ENCODE measurements at places on chromosomes 4 and X.

DNA sequence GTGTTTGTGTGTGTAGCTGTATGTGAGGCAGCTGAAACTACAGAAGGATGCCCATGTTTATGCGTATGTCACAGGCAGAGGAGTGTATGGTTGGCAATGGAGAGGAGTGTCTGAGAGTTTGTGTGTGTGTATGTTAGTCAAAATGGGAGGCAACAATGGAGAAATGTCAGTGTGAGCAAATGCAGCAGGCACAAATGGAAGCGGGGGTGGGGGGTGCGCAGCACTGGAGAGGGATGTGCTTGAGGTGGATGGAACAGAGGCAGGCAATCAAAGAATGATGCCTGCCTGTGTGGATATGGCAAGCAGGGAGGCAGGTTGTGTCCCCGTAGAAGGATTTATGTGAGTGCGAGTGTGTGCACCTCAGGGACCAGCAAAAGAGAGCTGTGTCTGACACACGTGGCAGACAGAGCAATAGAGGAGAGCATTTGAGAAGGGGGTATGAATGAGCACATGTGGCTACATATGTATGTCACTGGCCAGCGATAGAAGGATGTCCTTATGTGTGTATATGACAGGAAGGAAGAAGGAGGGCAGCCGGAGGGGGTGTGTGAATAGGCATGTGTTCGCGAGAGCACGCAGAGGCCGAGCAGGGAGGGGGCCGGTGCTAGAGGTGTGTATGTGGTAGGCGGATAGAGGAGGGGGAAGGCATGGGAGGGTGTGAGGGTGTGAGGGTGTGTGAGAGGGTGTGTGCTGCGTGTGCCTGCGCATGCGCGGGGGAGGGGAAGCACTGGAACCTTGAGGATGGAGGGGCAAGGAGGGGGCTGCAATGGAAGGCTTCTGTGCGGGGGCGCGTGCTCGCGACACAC lies 1.1 kb downstream of the PJA1 start:
- no peak for DNase-seq

- no peak for DNase-seq
Measured at GRCh38 chr4:60879135-60879701, 320.9 kb upstream of the ADGRL3 start.

DNA sequence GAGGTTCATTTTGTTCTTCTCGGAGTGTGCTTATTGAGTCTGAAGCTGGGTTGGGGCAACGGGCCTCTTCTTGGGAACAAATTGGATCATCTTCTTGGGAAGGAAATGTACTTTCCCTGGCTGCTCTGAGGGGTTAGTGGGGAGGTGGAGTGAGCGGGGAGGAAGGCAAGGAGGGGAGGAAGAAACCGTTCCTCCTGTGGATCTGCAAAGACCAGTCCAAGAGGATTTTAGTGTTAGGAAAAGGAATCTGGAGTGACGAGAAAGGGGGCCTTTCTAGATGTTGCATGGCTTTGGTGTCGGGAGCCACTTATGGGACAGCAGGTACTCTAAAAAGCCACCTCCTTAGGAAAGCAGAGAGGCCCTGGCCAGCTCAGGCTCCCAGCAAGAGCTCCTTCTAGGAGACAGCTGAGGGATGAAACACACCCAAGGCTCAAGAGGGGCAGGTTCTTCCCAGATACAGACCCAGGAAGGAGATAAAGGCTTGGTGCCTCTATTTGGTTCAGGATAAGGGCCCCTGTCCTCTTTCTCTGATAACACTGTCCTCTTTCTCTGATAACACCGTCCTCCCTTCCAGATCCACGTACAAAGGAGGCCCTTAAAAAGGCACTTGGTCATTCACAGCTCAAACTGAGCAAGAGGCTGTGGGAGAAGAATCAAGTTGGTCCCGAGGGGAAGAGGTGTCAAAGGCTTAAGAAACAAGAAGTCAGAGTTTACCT lies 451 bp downstream of the SOD3 start:
- no peak for DNase-seq

- DNase-seq, result no peak
Measured at GRCh38 chr4:39658756-39659155, 20.1 kb upstream of the SMIM14 start.

- DNase-seq, result no peak
Measured at GRCh38 chrX:27599928-27600327, 9.8 kb downstream of the DCAF8L2 start.

- peak; percentile 19 for DNase-seq
Measured at GRCh38 chrX:105872941-105873340, 50.6 kb downstream of the NRK start.

DNA sequence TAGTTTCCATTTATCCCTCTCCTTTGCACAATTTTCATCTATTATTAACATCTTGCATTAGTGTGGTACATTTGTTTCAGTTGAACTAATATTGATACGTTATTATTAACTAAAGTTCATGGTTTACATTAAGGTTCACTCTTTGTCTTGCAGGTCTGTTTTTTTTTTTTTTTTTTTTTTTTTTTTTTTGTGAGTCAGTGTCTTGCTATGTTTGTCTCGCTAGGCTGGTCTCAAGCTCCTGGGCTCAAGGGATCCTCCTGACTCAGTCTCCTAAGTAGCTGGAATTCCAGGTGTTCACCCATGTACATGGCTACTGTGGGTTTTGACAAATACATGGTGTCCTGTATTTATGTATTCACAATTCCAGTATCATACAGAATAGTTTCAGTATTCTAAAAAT lies 6.8 kb downstream of the TBC1D19 start:
- no peak for DNase-seq

GRCh38 chr4:53122280-53123116 lies 243.4 kb downstream of the SCFD2 start:
- DNase-seq, result no peak

DNA sequence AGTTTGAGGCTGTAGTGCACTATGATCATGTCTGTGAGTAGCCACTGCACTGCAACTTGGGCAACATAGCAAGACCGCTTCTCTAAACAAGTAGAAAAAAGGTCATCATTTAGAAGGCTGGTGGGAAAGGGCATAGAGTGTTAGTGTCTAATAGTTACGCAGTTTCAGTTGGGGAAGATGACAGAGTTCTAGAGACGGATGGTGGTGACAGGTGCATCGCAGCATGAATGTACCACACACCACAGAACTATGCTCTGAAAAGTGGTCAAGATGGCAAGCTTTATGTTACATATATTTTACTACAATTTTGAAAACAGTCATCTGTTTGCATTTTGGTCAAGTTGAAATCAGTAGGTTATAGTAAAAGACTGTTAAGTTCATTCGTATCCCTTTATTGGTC lies 23.7 kb upstream of the CLDN34 start:
- no peak for DNase-seq

DNA sequence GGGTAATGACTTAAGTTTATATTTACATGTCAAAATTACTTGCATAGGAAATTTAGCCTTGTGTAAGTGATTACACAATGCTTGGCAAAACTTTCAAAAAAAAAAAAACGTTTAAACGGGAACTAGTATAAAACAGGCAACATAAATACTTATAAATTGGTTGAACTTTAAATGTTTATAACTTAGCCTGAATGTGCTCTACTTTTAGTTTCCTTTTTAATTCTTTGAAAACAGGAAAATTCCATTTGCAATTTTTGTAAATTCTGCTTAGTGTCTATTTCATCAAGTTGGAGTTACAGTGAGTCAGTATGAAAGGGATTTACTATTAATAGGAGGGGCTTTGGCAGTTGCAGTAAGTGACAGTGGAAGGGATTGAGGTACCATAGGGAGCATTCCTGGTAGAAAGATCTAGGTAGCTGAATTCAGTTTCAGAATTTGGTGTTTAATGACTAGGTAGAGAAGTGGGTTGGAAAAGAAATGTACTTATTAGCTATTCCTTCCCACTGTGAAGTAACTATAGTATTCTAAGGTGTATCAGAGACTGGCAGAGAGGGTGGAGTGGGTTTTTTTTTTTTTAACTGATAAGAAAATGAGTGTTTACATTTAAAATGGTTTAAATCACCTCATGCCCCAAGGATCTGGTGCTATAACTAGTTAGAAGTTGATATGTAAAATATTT lies 2.8 kb downstream of the STAG2 start:
- no peak for DNase-seq

DNA sequence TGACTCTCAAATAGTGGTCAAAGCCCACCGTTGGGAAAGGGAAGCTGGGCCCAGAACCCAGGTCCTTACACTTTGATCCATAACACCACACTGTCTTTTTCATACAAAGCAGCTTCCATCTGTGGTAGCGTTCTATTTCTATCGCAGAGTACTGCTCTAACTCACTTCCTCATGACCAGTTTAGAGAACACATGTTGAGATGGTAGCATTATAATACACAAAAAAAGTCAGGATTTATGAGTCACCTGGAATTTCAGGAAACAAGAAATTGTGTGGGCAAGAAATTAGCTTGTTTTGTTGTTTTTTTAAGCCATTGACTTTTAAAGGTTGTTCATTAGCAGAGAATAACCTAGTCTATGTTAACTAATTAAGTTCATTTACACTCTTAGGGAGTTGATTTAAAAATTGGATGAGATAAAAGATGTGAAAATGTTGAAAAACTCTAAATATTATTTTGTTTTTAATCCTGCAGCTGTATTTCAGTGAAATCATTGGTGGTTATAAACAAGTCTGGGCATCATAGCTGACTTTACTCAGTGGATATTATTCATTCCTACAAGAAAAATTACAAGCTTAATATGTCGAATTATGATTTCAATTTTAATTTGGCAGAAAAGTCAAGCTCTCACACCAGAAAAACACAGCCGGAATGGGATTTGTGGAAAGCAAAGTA lies 1011.1 kb upstream of the HS3ST1 start:
- DNase-seq, result no peak

DNA sequence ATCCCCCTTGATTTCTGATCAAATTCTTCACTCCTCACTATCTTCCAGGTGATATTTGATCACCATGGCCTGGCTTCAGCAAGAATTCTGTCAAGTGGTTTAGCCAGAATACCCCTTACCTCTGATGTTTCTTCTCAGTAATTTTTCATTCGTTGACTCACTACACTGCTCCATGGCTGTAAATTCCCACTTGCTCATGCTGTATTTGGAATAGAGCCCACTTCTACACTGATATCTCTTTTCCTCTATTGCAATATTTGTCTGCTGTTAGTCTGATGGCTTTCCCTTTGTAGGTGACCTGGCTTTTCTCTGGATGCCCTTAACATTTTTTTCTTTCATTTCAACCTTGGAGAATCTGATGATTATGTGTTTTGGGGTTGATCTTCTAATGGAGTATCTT lies 73.9 kb upstream of the DIPK2B start:
- DNase-seq, result no peak

- DNase-seq, result no peak
Measured at GRCh38 chr4:88570001-88570400, 22.3 kb upstream of the HERC3 start.

- no peak for DNase-seq
Measured at GRCh38 chrX:46637938-46638337, 64.4 kb downstream of the CHST7 start.

DNA sequence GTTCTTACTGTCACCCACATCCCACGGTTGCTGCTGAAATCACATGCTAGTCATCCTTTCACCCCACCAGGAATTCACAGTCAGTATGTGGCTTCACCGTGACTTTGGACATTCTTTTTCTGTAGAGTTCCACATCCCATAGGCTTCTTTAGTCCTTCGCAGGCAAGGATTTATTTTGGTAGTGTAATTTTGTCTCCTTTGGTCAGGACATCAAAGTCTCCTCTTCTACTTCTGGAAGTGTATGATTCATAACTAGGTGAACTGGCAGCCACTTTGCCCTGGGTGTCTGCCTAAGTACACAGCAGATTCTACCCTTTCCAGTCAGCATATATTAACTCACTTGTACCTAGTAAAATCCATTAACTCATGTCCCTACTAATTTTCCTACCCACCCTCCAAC lies 38.3 kb upstream of the MMAA start:
- peak; percentile 8 for DNase-seq

DNA sequence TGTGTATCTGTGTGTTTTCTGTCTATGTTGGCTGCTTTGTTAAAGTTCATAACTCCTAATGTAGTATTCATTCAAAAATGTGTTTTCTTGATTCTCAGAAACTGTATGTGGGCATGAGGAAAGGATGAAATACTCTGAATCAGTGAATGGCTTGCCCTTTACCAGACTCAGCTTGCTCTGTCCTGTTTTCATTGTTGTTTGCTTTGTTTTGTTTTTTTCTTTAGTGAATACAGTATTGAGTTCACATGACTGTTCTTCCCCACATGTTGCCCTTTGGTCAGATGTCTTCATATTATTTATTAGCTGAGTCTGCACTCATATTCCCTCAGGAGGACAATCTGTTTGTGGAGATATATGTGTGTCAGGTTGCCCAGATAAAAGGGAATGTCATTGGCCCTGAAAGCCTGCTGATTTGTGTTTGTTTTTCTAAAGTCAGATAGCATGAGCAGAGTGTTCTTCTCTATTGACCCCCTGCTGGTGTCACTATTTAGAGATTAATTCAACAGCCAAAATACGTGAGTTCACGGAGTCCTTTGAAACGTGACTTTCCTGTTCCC lies 1184.4 kb downstream of the RPA4 start:
- DNase-seq, result no peak

DNA sequence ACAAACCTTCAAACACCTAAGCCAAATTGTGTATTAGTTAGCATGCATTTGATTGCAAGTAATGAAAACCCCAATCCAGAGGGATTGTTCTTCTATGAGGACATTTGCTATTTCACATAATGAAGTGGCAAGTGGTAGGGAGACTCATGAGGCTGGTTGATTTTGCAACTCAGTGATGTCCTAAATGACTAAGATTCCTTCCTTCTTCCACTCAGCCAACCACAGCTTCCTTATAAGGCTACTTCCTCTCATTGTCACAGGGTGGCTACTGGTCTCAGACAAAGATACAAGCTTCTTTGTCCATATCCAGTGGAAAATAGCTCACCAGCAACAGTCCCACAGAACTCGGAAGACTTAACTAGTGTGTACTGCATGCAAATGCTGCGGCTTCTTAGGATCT lies 5.3 kb upstream of the OTC start:
- DNase-seq, result peak; percentile 5

DNA sequence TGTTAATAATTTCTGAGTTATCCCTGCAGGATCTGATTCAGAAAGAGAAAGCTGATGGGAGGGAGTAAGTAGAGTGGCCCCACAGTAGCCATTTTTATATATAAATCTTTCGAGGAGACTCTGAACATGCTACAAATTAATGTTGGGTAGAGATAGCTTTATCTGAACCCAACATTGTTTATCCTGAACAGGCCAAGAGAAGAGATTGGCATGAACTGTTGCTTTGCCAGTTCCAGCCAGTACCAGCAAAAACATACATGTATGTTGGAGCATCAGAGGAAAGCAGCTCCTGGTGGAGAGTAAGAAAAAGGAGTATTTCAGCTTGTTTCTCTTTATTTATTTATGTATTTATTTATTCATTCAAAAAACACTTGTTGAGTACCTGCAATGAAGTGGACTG lies 1.6 kb downstream of the MAOA start:
- DNase-seq, result no peak

- DNase-seq, result no peak
Measured at GRCh38 chrX:65674204-65674893, 6.9 kb downstream of the MSN start.

- no peak for DNase-seq
Measured at GRCh38 chrX:69150281-69150960, 14.8 kb downstream of the PJA1 start.

- DNase-seq, result no peak
Measured at GRCh38 chr4:30755346-30755745, 35.2 kb downstream of the PCDH7 start.

- DNase-seq, result no peak
Measured at GRCh38 chr4:117949621-117950020, 84.7 kb upstream of the NDST3 start.
